Astrocyte of the hippocampus (primary cell): ENCODE measurements at places on chromosomes 11 and 22.

GRCh38 chr11:47132490-47132889 is 44.2 kb downstream of the ARFGAP2 start:
- DNase-seq: no peak

- no peak for DNase-seq
Measured at GRCh38 chr11:35045236-35045820, 93.6 kb upstream of the CD44 start.

DNA sequence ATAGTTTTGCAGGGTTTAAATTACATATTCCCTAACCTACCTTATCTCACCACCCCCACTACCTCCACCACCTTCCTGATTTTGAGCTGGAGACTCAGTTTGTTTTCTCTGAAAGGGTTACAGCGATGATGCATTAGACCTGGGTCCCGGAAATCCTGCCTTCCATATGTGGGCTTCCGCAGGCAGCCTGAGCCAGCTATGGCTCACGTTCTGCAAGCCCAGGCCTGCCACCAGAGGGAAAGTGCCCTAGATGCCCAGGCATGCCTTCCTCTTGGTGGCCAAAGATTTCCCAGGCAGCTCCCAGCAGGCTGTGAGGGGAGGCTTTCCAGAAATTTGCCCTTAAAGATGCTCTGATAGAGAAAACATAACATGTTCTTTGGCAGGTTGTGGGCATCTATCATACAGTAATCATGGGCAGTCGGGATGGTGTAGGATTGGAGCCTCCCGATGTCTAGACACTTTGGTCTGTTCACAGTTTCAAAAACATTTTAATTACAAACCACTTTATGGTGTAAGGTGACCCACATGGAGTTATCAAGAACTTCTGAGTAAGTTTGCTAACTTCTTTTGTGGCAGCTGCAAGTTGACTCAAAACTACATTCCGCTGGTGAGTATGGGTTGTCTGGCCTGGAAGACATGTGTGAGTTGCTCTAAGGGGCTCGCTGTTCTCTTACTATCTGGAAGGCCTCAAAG is 79.3 kb downstream of the MICAL2 start:
- DNase-seq: no peak

DNA sequence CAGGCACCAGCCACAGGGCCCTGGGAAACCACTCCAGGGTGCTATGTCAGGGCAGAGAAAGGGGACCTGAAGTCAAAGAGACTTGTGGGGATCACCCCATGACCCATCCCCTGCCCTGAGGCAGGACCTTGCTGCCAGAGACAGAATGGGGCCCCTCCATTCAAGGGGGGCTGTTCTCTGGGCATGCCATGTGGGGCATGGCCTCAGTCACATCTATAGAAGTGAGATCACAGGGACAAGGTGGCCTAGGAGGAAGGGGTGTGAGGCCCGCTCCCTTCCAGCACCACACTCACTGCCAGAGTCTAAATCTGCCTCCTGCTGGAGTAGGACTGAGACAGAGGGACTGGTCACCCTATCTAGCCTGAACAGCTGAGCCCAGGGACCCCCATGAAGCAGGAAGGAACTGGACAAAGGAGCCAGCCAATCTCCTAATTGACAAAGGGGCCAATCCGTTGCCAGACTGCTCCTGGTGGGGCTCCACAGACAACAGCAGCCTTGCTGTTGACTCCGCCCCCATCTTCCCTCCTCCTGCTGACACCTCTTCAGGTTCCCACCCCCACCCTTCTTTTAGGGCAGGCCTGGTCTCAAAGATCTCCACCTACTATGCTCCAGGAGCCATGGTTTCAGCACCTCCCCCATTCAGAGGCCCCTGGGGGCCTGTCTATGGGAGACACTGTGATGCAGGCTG is 26.0 kb downstream of the NEAT1 start:
- DNase-seq: peak; percentile 57

- peak; percentile 63 for DNase-seq
Measured at GRCh38 chr11:15199693-15200092, 85.0 kb downstream of the INSC start.

GRCh38 chr22:24146194-24146616 is 35.1 kb upstream of the SUSD2 start:
- DNase-seq: peak; percentile 40

GRCh38 chr11:39651857-39652461 is 1807.5 kb downstream of the LRRC4C start:
- no peak for DNase-seq

- DNase-seq: no peak
Measured at GRCh38 chr22:28773461-28773867, 969 bp downstream of the CCDC117 start.

- DNase-seq: no peak
Measured at GRCh38 chr11:72897506-72897905, 83.3 kb downstream of the ATG16L2 start.

- peak; percentile 64 for DNase-seq
Measured at GRCh38 chr22:31179345-31179744, 19.4 kb downstream of the RNF185 start.

DNA sequence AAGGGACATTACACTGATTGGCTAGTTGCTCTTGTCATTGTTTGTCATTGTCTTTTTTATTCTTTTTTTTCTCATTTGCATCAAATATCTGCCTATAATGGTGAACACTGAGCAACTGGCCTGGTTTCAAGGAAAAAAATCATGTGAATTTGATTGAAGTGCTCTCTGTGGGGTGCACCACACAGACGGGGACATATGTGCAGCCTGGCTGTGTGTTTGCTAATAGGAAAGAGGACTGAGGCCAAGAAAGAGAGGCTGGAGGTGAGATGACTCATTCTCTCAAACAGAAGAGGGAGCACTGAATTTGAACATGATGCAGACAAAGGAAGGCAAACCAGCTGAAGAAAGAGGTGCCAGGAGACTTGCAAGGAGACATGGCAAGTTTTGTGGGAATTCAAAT is 684.9 kb upstream of the CCDC90B start:
- DNase-seq: peak; percentile 73

GRCh38 chr22:37267135-37267587 is 15.1 kb upstream of the CYTH4 start:
- DNase-seq: peak; percentile 71

DNA sequence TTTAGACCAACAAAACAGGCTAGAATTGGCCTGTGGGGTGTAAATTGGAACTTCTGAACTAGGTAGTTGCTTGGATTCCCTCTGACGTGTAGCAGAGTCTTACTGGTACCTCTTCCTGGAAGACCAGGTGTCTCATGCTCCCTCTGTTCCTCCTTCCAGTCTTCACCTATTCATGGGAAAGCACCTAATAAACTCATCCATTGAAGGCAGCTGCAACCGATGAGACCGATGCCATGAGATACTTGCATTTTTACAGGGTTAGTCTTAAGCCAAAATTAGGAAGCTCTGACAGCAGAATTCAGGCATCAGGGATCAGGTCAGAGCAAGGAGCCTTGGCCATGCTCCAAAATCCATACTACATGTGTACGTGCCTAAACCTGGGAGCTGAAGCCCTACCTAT is 13.2 kb upstream of the HEPHL1 start:
- DNase-seq: no peak

GRCh38 chr11:127273593-127274327 is 273.2 kb upstream of the KIRREL3 start:
- no peak for DNase-seq

GRCh38 chr22:36379593-36380361 is 8.0 kb downstream of the MYH9 start:
- peak; percentile 46 for DNase-seq

DNA sequence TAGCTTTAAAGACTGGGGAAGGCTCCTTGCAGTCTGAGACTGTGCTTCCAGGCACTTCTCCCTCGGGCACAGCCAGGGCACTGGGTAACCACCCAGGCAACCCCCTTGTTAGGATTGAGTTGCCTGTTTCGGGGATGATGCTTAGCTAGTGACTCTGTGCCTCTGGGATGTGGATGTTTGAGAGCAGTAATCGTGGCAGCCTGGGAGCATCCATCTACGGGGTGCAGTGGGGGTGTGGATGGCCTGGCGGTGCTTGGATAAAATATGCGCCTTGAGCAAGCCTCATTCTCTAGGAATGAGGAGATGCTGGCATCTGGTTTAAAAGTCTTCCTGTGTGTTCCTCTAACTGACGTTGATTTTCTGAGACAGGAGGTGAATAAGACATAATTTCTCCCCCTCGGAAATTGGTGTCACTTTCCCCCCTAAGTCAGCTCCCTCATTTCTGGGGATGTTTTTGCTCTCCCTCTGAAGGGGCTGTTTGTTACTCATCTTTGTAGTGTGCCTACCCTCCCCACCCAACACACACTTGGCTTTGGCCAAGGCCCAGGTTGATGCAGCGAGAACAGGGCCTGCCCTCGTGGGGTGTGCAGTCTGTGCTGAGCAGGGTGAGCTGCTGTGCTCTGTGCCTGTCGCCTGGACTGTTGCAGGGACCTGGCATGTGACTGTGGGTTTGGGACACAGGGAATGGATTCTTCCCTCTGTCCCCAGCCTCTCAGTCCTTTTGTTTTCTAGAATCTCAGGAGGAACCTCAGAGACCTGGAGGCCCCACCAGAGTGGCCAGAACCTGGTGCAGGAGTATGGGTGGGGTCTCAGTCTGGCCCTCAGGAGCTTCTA is 2.0 kb downstream of the GNAZ start:
- DNase-seq: peak; percentile 58
